ENCODE measurements at places on chromosomes 7 and 10.

GRCh38 chr7:24732646-24733413, 24.4 kb downstream of the GSDME start:
- no peak for DNase-seq

- no peak for DNase-seq
Measured at GRCh38 chr10:67487199-67487598, 208.8 kb downstream of the CTNNA3 start.

- DNase-seq, result no peak
Measured at GRCh38 chr10:34905200-34905927, 90.3 kb upstream of the PARD3 start.

DNA sequence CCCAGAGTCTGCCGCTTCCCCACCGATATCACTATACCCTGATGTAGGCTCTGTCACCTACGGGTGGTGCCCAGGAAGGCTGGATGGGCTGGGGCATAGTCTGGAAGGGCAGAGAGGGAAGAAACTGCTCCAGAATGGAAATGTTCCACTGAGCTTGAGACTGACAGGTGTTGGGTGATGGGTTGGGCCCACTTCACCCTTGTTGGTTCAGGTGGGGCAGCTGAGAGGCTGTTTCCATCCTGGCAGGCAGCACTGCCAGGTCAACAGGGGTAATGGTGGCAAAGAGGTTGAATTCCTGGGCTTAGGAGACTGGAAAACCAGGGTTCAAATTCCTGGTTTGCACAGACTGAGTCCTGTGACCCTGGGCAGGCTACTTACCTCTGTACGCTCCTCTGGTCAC, 28.5 kb upstream of the FRAT2 start:
- DNase-seq, result no peak

- DNase-seq, result no peak
Measured at GRCh38 chr7:158955146-158955870, 99.0 kb downstream of the DYNC2I1 start.

DNA sequence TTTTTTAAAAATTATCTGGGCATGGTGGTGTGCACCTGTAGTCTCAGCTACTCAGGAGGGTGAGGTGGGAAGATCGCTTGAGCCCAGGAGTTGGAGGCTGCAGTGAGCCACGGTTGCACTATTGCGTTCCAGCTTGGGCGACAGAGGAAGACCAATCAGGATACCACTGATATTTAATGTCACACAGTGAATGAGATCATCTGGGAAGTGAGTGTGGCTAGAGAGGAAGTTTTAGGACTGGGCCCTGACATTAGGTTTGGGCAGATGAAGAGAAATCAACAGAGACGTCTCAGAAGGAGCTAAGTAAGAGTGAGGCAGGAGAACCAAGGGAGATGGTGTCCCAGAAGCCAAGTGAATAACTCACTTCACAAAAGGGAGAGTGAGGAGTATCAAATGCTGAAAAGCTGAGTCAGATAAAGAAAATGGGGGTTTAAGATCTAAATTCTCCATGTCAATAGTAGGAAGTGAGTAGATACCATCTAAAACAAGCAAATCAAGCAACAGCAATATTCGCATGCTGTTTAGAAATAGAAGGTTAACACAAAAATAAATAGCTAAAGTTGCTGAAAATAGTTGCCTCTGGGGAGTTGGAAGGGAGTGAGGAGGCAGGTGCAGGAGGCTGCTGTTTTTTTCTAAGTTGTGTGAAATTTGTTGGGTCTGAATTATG, 11.5 kb downstream of the PILRA start:
- no peak for DNase-seq

DNA sequence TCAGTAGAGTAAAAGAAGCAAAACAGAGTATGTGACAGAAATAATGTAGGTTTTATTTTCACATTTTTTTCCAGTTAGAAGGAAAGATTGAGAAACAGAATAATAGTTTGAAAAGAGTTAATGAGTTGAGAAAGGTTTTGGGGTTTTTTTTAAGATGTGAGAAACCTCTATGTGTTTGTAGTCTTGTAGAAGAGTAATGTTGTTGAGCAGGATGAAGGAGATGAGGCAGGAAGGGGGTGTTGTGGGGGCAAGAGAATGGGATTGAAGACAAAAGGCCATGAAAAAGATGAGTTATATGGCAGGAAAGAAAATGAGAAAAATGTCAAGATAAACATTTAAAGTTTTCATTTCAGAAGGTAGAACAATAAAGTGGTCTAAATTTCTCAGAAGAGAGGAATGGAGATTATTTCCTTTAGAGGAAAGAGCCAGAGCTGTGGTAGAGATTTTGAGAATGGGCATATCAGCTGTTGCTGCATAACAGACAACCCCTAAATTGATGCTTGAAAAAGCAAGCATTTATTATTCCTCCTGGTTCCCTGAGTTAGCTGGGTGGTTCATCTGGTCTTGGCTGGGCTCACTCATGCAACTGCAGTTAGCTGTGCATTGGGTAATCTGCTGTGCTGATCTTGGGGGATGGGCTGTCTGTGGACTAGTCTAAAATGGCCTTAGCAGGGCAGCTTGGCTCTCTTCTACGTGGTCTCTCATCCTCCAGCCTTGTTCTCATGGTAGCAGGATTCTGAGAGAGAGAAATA, 27.1 kb downstream of the PCGF5 start:
- DNase-seq, result no peak

- DNase-seq, result no peak
Measured at GRCh38 chr7:117190746-117191435, 132.0 kb downstream of the WNT2 start.

GRCh38 chr10:43806831-43807640, 158.4 kb upstream of the ZNF32 start:
- DNase-seq, result no peak

- DNase-seq, result no peak
Measured at GRCh38 chr10:24901686-24902399, 50.6 kb downstream of the PRTFDC1 start.

DNA sequence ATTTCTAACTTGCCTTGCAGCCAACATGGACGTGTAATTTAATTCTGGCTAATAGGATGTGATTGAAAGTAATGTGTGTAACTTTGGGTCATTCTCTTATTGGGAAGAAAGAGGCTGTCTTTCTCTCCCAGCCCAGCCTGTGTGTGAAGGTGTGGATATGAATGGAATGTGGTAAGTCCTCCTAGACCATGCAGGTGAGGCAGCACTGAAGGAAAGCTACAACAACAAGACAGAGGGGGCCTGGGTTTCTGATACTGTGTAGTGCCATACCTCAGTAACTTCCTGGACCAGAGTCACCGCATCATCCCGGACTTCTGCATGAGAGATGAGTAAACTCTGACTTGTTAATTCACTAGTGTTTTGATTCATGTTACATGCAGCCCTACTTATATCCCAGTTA, 237.0 kb downstream of the EXOC4 start:
- no peak for DNase-seq

GRCh38 chr7:104723001-104723400, 291.0 kb upstream of the KMT2E start:
- DNase-seq, result no peak

- no peak for DNase-seq
Measured at GRCh38 chr7:131602994-131603372, 46.6 kb upstream of the PODXL start.

DNA sequence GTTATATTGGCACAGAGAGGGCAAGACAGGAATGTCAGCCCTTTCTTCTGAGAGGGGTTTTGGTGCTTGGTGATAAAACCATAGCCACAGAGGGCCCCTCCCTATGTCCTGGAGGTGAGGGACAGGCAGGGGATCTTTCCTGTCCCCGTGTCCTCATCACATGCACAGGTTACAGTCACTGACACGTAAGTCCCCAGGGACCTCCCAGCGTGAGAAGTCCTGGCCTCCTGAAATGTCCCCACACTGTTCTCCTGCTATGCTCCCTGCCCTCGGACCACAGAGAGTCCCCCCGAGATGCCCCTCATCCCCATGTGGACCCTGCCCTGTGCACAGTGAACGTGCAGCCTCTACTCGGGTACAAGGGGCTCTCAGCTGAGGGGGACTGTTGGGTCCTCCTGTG, 260.4 kb downstream of the ZMYND11 start:
- DNase-seq, result no peak

DNA sequence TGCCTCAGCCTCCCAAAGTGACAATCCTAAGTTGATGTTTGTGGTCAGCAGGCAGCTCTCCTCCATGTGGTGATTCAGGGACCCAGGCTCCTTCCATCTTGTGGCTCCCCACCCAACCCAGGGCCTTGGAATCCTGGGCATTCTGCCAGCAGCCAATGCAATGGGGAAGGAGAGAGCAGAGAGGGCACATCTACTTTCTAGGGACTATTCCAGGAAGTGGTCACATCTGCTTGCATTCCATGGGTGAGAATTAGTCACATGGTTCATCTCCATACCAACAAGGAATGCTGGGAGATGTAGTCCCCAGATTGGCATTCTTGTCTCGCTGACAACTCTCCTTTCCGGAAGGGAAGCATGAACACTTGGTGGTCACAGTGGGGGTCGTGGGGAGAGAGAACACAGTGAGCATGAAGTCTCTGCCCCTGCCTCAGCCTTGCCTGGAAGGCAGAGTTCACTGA, 9.9 kb upstream of the SRRM3 start:
- no peak for DNase-seq

DNA sequence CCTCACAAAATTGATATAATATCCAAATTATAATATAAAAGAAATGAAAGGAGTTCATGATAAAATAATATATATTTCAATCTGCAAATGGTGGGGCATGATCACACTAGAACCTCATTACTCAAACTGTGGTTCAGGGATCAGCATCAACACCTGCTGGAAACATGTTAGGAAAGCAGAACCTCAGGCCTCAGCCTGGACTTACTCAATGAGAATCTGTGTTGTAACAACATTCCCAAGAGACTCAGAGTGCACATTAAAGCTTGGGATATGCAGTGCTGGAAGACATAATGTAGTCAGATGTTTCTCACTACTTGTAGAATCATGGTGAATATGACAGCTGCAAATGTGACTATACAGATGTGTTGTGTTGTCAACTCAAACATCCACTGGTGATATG, 81.7 kb upstream of the ITPRID1 start:
- no peak for DNase-seq

GRCh38 chr10:37865957-37866803, 8.8 kb upstream of the ZNF248 start:
- DNase-seq, result no peak
